ENCODE measurements at places on chromosomes 4 and X.

DNA sequence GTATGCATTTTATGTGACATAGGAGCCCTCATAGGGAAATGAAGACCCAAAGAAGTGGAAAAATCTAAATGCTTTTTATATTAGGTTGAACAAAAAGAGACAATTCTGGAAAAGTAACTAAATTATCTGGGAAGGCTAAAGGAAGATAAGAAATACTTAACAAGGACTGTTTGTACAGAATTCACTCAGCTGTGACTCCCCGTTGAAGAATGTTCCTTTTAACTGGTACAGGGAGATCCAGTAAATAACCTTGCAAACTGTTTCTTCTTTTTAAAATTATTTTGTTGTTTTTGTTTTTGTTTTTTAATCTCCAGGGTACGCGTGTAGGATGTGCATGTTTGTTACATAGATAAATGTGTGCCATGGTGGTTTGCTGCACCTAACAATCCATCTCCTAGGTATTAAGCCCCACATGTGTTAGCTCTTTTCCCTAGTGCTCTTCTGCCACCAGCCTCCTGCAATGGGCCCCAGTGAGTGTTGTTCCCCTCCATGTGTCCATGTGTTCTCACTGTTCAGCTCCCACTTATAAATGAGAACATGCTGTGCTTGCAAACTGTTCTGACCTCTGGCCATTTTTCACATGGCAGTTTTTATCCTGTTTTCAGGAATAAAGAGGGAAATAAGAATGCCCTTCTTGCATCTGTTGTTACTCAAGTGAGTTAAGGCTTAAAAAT lies 81.7 kb downstream of the PWWP3B start:
- no peak for DNase-seq

GRCh38 chr4:168521721-168522120 lies 24.9 kb downstream of the PALLD start:
- DNase-seq: no peak

DNA sequence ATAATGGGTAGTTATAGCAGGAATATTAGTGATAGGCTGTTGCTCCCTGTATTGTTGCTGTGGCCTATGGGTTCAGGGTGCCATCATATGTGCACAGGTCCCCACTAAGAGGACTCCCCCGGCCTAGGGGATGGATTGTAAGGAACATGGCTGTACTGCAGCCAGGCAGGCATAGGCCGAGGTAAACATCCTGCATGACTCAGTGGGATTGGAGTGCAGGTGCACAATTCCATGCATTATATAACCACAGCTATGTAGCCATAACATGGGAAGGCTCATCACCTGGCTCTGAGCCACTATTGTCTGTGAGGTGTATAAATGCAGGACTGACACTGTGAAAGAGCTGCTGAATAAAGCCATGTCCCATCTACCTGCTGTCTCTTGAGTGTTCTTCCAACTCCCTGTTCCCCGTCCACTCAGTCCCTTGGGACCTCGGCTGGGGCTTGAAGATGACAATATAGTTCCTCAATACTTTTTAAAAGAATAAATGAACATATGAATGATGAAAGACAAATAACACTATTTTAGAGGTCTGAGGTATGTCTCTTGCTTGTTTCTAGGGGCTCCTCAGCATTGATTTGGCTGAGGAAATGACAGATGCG lies 425.2 kb downstream of the IDS start:
- DNase-seq: no peak

GRCh38 chrX:84175274-84175673 lies 12.7 kb downstream of the RPS6KA6 start:
- DNase-seq: no peak

DNA sequence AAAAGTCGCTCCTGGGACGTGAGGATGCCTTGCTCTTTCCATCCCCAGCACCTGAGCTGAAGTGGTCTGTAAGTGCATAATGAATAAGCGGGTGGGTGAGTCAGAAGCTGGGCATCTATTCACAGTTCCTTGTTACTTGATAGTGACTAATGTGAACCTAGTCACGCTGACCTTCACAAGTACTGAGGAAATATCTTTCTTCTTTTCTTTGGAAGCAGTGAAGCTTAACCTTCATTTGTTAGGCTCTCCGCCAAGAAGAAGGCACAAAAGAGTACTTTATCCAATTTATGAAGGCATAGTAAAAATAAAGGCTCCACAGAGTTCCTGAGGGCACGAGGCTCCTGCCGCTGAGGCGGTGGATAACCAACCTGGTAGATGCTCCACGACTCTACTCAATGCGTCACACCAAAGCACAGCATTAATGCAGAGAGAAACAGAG lies 475.7 kb upstream of the SLIT2 start:
- no peak for DNase-seq

- DNase-seq: no peak
Observed at GRCh38 chr4:115249808-115250207, 136.4 kb upstream of the NDST4 start.

DNA sequence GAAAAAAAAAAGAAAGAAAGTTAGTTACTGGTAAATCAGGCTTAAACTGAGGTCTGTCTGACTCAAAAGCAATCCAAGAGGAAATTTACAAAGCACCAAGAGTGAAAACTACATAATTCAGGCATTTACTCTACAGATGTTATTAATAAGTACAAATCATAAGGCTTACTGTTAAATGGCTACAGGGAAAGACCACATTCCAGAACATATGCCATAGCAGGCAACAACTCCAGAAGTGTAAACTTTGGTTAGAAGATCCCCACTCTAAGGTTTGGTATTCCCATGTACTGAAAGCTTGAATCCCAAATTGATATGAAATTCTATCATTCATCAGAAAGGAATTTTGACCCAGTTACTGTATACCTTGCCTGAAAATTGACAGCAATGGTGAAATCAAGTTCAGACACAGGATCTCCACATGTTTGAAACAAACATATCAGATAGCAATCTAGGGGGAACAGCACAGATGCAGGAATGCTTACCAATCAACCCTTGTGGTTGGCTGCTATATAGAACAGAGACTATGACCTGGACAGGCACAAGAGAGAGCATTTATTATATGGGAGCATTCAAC lies 6.6 kb downstream of the USP26 start:
- no peak for DNase-seq

- no peak for DNase-seq
Observed at GRCh38 chr4:176451443-176451842, 131.7 kb downstream of the SPCS3 start.

DNA sequence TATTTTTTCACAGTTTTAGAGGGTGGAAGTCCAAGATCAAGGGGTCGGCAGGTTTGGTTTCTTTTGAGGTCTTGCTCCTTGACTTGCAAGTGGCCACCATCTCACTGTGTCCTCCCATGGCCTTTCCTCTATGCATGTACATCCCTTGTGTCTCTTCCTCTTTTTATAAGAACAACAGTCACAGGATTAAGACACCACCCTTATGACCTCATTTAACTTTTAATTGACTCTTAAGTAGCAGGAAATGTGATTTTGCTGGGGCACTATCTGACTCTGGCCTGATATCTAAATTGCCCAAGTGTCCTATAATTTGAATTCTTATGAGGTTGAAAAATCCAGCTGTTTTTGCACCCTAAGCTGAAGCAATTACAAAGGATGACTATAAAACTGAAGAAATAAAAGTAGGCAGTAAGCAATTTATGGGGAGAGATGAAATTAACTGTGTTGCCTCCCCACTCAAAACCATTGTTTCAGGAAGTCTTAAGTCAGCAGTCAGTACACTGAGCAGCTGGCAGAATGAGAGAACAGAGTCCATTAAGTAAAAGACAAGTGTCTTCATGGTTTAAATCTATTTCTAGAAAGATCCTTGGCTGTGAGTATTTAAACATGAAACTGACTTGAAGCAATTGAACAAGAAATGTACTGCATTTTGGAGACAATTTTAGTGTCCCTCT lies 601.3 kb downstream of the SPRY1 start:
- no peak for DNase-seq

- DNase-seq: no peak
Observed at GRCh38 chr4:139509727-139510410, 46.1 kb downstream of the SETD7 start.

DNA sequence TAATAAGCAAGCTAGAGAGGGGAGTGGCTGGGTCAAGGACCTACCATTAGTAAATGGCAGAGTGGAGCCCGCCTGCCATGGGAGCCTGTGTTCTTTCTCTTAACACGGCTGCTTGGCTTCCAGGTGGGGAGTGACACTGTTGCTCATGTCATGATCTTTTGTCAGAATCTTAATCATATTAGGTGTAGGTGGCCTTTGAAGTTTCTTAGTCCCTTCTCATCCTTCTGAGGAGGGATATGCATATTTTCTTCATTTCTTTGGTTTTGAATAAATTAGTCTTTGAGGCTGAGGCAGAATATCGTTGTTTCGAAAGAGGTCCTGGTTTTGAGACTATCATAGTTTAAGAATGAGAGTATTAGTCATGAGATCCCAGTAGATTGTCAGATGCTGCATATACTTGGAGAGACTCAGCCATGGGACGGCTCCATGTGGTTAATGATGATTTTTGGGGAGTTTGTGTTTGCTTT lies 28.9 kb downstream of the SNX25 start:
- no peak for DNase-seq
